ENCODE measurements at places on chromosomes 1 and 21. TPM values are rescaled to one million over a fixed set of nuclear protein-coding genes. Genes with fewer than 3 reads are reported as not detected.
A peak's percentile ranks its signal among the peaks of the same experiment; 100 is the strongest.

- DNase-seq, result peak; percentile 60
Observed at GRCh38 chr1:15246960-15247614, at the start of gene FHAD1. Gene FHAD1 (plus strand): TSS chr1:15247223. CDS start chr1:15251785, 4,562 bp downstream.

- no peak for DNase-seq
Observed at GRCh38 chr1:63849149-63849548, 75.3 kb downstream of the ROR1 start.

TNFSF4 gene
- polyA plus RNA-seq, result 0.32 TPM

DIO1 gene
- polyA plus RNA-seq, result 176 TPM

SPATA21 gene
- polyA plus RNA-seq, result 0.08 TPM

C1orf115 gene
- polyA plus RNA-seq, result 37.3 TPM

C8A gene
- 363 TPM for polyA plus RNA-seq

DNA sequence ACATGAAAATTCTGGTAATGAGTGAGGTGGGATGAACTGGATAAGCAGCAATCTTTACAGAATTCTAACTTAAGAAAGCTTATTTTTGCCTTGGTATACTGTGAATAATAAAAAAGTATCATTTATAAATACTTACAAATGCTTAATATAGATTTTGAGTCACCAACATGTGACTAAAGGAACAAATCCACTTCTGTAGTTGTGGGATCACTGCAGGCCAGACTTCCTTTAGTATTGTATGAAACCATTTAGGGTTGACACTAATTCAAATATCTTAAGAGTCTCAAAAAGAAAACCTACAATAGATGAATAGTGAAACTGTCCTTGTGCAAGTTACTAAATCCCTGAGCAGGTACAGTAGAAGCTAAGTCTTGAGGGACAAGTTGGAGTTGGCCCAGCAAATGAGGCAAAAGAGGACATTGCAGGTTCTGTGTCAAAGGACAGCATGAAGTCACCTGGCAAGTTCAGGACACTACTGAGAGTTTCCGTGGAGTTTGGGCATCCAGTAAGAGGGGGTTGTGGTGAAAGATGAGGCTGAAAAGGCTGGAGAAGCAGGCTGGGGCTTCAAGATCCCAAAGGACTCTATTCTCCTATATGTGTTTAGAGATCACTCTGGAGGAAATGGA, 5.9 kb upstream of the THEM4 start:
- no peak for DNase-seq

GRCh38 chr1:247845011-247845692, 3.5 kb upstream of the OR11L1 start:
- DNase-seq, result no peak

DNA sequence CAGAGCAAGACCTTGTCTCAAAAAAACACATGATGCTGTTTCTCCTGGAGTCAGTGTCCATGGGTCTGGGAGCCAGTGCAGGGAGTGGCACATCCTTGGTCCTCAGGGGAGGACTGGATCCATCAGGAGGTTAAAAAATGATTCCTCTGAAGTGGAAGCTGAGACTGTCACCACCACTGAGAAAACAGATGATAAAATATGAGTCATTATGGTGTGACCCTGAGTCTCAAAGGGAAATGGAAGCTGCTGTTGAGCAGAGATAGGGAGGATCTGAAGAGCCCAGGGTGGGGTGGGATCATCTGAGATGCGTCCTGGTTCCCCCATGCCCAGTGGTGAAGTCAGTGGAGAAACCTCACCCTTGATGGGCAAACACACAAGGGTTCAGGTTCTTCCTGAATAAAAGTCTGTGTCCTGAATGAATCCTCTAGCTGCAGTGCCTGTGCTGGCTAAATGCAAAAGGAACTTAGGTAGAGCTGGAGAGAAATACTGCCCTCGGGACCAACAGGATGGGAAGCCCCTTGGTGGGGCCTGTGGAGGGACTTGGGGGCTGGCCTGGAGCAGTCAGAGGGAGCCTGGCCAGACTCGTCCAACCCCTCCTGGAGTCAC, 61.6 kb upstream of the TENT5B start:
- no peak for DNase-seq

MAEL gene
- polyA plus RNA-seq, result 0.23 TPM

IL12RB2 gene
- 0.06 TPM for polyA plus RNA-seq

DNA sequence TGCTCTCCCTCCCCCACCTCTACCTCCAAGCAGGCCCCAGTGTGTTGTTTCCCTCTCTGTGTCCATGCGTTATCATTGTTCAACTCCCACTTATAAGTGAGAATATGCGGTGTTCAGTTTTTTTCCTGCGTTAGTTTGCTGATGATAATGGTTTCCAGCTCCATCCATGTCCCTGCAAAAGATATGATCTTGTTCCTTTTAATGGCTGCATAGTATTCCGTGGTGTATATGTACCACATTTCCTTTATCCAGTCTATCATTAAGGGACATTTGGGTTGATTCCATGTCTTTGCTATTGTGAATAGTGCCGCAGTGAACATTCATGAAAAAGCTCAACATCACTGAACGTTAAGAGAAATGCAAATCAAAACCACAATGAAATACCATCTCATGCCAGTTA, 58.6 kb downstream of the DNAH14 start:
- DNase-seq, result no peak

All from liver (tissue), 10 donors.